ENCODE measurements at places on chromosomes 12 and 14.

DNA sequence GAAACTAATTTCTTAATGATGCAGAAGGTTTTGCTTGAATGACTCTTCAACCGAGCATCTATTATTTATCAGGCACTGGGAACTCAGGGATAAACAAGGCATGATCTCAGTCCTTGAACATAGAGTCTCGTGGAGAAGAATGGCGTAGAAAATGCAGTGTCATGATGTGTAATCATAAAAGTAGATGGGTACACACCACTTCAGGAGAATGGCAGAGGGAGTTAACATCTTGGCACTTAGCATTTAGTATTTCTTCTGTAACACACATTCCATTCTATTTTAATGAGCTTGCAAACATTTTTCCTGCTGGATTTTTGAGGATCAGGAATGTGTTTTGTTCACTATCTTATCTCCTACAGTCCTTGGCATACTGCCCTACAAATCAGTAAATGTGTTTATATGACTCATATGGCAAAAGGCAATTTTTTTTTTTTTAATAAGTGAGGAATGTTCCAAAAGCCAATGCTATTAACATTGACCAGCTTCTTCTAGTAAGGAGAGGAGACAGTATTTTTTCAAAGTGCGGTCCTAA is 3.8 kb downstream of the TXNRD1 start:
- DNase-seq, result no peak

- DNase-seq, result no peak
These were observed 1.3 kb downstream of the NAA30 start for GRCh38 chr14:57391517-57392195.

GRCh38 chr12:111773801-111774551 is 7.2 kb downstream of the ALDH2 start:
- DNase-seq, result no peak

- no peak for DNase-seq
These were observed 440.0 kb downstream of the SLC16A7 start for GRCh38 chr12:60035835-60036234.

DNA sequence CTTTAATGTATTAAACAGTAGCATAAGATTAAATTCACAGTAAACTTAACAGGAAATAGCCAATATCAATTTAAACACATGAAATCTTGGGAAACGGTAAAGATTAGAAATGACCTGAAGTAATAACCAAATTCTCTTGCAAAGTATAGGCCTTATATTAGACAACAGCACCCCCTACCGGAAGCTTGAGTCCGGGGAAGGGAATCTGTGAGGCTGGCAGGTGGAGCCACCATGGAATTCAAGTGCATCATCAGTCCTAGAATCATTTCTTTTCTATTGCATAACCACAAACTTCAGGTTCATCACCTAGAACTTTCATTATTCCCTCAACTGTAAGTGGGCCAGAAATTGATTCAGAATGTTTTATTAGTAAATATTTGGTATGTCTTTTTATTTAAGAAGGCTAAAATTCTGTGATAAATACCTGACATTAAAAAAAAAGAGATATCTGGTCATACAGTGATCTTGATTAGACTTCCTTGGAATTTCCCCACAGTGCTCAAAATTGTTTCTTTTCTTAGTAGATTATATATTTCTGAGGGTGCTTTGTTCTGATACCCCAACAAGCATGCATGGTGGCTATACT is 48.6 kb downstream of the AP5M1 start:
- peak; percentile 60 for DNase-seq

DNA sequence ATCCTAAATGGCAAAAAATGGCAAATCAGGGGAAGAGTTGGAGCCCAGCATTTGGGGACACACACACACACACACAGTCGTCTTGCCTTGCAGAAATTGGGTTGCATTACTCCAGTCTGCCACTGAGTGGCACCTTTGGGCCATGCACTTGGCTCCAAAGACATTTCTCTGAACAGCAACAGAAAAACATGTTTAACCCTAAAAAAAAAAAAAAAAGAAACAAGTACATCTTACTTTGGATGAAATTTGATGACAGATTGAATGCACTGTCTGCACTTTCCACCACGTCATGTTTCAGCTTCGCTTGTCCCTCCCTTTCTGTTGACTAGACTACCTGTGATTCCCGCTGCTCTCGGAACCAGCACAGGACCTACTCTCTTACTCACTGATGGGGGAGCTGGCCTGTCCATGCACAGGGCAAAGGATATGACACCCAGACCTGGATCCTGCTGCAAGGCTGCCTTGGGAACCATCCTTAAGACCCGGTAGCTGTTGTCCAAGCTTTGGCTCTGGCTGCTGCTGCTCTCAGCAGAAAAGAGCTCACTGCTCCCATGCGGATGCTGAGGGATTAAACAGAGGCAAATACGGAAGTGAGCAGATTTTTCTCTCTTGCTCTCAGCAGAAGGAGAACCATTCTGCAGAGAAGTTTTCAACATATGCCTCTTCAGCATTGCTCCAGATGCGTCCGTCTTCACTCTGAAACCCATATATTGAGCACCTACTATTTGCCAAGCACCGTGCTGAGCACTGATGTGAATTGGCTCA is 376.8 kb downstream of the DPF3 start:
- DNase-seq, result peak; percentile 70

GRCh38 chr14:56874375-56874774 is 64.1 kb upstream of the OTX2 start:
- no peak for DNase-seq

- no peak for DNase-seq
These were observed 429.4 kb upstream of the LMO3 start for GRCh38 chr12:17035372-17035771.

- DNase-seq, result peak; percentile 60
These were observed 26.5 kb upstream of the TAMALIN start for GRCh38 chr12:51980051-51980808.

DNA sequence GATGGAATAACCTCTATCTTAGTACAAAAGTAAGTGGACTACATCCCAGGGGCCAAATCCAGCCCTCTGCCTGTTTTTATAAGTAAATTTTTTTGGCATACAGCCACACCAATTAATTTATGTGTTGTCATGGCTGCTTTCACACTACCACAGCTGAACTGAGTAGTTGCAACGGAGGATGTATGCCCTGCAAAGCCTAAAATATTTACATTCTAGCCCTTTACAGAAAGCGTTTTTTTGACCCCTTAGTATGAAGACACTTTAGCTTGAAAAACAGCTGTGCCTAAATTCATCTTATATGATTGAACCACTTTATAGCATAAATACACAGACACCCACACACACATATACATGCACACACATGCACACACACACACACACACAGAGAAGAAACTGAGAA is 501.6 kb downstream of the EGLN3 start:
- DNase-seq, result no peak

DNA sequence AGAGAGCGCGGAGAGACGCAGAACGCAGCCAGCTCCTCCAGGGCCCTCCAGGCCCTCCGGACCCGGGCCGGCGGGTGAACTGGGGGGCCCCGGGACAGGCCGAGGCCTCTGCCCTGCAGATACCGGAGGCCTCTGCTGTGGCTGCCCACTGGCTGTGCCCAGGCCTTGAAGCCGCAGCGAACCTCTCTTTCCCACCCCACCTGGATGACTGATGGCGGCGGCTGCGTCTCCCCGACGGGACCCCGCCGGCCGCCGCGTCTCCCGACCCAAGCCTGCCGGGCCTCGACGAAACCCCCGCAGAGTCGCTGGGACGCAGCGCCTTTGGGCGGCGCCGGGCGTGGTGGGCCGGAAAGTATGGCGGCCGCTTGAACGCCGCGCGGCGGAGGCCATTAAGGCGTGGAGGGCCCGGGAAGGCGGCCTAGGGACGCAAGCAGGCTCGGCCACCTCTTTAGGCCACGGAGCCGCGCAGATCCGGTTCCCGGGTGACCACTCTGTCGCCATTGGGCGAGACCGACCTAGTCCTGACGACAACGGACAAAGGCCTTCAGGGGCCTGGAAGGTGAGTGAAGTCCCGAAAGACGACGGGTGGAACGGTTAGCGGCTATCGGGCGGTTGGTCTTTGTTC is 8.4 kb upstream of the ERGIC2 start:
- no peak for DNase-seq

GRCh38 chr12:111298582-111299436 is 70.1 kb downstream of the PHETA1 start:
- DNase-seq, result peak; percentile 54

DNA sequence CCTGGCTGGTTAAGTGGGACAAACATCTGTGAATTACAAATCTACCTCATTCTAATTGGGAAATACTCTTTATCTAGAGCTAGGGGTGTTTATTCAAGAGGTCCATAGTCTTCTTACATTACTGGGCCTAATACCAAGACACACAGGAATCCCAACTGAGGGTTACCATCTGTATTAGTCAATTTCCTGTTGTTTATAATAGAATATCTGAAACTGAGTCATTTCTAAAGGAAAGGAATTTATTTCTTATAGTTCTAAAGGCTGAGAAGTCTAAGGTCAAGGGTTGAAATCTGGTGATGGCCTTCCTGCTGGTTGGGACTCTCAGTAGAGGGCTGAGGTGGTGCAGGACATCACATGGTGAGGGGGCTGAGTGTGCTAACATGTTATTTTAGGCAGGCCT is 36.0 kb downstream of the RTRAF start:
- no peak for DNase-seq
